ENCODE measurements at places on chromosomes 2 and 18.
A peak's percentile ranks its signal among the peaks of the same experiment; 100 is the strongest.

- DNase-seq: no peak
Measured at GRCh38 chr2:231172025-231172424, 26.4 kb upstream of the ARMC9 start.

- no peak for DNase-seq
Measured at GRCh38 chr2:26692897-26693849, 651 bp downstream of the KCNK3 start.

DNA sequence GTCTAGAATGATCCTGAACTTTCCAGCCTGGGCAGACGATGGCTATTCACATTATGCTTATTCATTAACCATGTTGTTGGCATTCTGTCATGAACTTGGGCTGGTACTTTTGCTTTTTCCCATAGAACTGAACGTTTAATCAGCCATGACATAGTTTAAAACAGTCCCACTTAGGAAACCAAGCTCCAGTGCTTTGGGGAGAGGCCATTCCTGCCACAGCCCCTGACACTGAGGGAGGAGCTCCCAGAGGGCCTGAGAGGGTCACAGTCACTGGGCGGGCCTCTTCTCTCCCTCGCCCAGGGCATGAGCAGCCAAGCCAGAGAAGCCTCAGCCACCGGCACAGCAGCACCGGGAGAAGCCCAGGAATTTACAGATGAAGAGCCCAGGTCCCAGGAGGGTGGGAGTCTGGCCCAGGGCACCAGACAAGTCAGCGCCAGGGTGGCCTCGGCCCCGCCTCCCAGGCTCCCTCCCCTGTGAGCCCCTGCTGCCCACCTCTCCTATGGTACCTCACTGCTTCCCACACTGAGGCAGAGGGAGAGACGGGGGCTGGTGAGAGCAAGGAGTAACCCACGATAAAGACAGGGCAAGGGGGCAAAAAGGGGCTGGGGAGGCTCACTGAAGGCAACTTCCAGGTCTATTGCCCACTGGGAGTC, 33.6 kb downstream of the MAL start:
- DNase-seq: no peak

DNA sequence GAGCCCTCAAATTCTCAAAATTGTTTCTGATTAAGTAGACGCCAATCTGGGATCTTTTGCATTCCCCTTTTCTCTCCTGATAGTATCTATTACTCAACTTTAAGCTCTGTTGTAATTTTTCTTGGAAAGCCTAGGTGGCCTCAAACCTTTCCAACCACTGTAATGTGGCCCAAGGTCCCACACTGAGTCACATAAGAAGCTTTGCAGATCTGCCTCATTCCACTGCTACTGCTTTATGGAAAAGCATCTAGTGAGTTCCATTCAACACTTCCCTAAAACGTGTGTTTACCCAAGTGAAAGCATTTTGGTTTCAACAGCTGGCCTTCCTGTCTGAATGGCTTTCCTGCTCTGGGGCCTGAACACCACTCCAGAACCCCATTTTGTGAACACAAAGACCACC, 493.6 kb upstream of the SPHKAP start:
- DNase-seq: peak; percentile 68

GRCh38 chr2:212451786-212452231, 86.8 kb downstream of the ERBB4 start:
- DNase-seq: no peak

DNA sequence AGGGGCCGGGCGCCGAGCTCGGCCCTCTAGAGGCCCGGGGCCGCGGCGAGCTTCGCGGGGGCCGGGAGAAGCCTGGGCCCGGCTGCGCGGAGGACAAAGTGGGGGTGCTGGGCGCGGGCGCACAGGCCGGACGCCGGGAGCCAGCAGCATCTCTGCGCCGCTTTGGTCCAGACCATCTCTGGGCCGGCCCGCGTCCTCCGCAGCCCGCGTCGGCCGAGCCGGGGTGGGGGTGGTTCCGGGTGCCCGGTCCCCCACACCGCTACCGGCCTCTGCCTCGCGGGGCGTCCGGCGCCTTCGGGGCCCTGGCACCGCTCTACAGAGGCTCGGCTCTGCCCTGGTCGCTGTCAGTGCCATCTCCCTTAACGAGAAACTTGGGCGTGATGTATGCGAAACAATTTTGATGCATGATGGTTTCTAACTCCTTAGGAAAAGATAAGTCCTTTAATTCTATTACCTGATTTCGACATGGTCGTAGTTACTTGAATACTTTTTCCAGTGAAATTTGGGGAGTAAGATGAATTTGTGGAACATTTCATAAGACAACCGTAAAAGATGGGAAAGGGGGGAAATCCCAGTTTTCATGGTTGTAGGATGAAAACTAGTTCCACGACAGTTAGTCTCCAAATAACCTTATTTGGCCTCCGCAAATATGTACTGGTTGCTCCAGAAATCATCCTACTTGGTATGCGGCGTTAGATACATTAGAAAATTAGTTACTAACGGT, 562 bp downstream of the TWSG1 start:
- DNase-seq: peak; percentile 65

DNA sequence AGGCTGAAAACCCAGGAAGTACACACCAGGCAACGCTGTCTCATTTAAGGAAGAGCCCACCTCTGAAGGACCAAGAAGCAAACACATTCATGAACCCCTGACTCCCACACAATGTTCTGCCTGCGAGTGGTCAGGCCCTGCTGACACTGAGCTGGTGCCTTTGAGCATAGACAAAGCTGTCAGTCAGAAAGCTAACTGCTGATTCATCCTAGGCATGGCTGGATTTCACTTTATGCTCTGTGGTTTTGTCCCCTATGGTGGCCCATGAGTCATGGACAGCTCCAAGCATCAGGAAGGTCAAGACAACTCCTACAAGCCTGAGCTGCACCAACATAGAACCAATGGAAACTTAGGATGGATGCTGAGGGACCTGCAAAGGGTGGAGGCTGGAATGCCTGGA, 78.9 kb downstream of the UXS1 start:
- no peak for DNase-seq

GRCh38 chr2:86275384-86275799, 62.0 kb downstream of the REEP1 start:
- no peak for DNase-seq

DNA sequence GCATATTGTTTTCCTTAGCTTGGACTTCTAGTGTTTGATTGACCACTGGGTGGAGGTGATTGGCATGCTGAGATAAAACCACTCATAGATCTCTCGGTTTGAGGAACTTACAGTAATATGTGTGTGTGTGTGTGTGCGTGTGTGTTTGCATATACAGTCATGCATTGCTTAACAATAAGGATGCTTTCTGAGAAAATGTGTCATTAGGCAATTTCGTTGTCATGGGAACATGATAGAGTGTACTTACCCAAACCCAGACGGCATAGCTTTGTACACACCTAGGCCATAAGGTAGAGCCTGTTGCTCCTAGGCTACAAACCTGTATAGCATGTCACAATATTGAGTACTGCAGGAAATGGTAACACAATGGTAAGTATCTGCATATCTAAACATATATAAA, 167.3 kb downstream of the NYAP2 start:
- no peak for DNase-seq

GRCh38 chr18:26722565-26722931, 143.0 kb downstream of the AQP4 start:
- DNase-seq: no peak

DNA sequence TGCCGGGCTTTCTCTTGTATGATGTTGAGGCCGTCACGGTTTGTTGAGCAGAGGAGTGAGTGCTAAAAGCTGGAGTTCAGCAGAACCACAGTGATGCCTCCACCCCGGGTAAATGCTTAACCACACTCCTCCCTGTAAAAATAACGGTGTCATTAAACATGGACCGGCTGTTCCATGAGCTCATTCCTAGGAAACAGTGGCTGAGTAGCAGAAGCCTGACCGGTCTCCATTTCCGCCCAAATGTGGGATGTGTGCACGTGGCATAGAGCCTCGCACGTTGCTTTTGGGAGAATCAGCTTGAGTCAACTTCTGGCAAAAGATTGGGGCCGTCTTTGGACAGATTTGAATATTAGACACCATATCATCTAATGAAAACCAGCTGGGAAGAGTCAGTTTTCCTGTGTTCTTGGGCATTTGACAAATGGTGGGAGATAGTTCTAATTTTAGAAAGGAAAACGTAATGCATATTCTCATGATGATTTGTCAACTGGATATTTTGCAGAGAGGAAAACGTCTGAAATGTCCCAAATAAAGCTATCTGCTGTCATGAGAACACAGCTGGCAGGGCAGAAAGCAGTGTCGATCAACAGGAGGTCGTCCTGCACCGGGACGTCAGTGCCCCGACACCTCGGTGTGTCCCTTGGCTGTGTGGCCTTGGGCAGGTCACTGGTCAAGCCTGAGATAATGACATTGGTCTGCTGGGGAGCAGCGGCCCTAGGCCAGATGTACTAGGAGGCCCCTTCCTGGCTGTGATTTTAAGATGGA, 42.4 kb downstream of the LRRFIP1 start:
- peak; percentile 94 for DNase-seq

GRCh38 chr2:171521361-171522051, 768 bp upstream of the CYBRD1 start:
- peak; percentile 15 for DNase-seq

DNA sequence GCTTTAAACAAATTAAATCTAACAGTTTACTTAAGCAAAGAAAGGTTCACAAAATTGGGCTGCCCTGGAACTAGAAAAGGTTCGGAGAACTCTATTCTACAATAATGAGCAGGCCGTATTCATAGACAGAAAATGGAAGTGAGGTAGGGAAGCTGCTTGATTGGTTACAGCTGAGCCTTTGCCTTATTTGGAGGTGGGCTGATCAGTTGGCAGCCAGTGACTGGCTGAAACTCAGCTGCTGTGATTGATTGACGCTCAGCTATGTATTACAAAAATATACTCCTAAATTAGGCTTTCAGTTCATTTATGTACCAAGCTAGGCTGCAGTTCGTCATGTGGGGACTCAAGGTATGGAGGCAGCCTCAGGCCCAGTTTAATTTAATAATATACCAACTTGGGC, 42.3 kb upstream of the TTR start:
- DNase-seq: no peak

DNA sequence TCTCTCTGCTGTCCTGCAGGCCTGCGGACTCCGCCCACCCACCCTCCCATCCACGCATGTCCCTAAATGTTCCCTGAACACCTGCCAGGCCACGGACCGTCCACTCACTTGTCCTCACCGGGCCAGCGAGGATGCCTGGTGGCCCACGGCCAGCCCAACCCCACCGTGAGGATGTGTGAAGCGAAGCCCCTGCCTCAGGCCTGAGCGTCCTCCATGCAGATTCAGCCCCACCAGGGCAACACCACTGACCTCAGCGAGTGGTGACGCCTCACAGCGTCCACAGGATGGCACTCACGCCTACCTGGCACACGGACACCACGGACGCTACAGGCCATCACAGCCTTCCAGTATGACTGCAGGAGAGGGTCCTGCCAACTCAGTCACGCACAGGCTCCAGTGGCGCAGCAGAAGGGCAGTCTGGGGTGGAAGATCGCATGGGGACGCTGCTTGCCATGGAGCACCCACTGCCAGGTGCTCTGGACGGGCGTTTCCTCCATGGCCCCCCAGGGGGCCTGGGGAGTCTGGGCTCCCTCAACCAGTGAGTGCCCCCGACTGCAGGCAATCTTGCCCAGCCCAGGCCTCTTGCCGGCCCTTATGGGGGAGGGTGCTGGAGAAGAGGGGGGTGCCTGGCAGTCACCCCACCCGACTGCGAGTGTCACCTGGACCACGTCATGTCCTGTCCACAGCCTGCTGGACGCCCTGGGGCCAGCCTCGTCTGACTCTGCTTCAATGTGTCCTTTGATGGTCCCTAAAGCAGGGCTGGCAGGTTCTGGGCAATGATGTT, 25.4 kb downstream of the HDAC4 start:
- no peak for DNase-seq

- DNase-seq: peak; percentile 36
Measured at GRCh38 chr18:43830947-43831346, 553.7 kb upstream of the SYT4 start.

- no peak for DNase-seq
Measured at GRCh38 chr18:41955688-41956087, 654 bp downstream of the PIK3C3 start.

- no peak for DNase-seq
Measured at GRCh38 chr18:61546590-61546989, 213.4 kb downstream of the CDH20 start.

DNA sequence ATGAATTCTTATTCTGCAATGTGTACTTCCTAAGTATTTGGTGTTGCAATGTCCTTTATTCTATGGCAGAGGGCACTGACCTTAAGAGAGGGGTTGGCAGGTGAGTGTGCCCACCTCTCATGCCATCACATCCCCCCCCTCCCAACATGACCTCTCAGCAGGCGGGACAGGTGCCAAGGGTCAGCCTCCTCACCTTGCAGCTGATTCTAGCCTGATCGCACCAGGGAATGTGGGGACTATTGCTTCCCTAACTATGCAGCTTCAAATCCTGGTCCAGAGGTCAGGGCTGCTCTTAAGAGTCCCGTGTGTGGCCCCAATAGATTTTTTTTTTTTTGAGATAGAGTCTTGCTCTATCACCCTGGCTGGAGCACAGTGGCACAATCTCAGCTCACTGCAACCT, 9.5 kb downstream of the HJURP start:
- DNase-seq: no peak

DNA sequence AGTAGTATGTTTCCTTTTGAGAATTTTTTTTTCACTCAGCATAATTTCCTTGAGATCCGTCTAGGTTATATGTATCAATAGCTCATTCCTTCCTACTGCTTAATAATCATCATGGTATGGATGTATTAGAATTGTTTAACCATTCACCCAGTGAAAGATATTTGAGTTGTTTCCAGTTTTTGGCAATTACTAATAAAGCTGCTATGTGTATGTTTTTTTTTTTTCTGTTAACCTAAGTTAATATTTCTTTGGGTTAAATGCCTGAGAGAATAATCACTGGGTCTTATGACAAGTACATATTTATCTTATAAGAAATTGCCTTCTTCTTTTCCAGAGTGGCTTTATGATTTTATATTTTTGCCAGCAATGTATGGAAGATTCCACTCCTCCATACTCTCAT, 96.4 kb upstream of the ST6GAL2 start:
- no peak for DNase-seq

DNA sequence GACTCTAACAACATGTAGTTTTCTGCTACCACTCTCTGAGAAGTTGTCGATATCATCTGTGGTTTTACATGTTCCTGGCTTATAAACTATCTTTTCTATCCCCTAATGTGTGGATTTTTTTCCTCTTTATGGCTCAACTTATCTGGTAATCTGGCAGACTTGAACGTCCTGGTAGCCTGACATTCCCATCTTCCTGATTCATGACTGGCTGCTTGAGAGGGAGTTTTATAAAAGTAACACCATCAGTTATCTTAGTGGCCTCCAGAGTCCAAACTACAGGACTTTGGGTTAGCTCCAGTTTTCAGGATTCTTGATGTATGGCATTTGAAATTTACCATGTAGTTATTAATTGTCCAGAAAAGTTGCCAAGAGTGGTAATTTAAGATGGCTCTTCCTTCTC, 174.0 kb upstream of the GULP1 start:
- DNase-seq: no peak

- no peak for DNase-seq
Measured at GRCh38 chr2:102033031-102033749, 41.4 kb downstream of the IL1R2 start.

Measured in hindlimb muscle (tissue), 1 donor.